ENCODE measurements at places on chromosomes 3 and 15.

DNA sequence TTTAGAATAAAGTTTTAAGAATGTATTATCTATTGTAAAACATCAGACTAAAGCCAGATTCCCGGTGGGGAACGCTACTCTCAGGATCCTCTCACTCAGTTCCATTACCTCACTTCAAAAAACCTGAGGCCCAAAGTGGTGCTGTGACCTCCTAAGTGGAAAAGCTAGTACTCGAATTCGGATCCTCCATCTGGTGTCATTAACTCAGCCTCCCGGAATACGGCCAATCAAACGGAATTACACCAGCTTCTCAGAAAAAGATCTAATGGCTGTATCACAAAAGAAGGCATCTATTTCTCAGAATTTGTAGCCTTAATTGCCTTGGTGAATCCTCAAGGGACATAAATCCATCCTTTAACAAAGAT, 627 bp downstream of the ACAD11 start:
- no peak for DNase-seq

GRCh38 chr15:93028632-93029213, 60.3 kb downstream of the RGMA start:
- no peak for DNase-seq

- DNase-seq, result no peak
Observed at GRCh38 chr3:83224101-83224868, 1462.8 kb upstream of the GBE1 start.

DNA sequence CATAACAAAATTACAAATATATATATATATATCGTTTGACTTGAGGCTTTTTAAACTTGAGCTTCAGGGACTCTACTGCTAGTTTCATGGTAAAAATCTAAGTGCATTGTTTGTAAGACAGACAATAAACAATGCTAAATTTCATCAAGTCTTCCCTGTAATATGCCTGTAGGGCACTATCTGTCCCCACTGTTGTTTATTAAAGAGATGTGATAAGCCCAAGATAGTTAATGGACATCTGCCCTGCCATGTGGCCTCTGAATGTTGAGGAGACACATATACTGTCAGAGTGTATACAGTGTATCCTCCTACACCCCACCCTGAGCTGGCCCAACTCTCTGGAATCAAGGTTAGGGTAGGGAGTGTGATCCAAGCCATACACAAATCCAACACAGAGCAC, 15.1 kb upstream of the EIF1B start:
- DNase-seq, result no peak

DNA sequence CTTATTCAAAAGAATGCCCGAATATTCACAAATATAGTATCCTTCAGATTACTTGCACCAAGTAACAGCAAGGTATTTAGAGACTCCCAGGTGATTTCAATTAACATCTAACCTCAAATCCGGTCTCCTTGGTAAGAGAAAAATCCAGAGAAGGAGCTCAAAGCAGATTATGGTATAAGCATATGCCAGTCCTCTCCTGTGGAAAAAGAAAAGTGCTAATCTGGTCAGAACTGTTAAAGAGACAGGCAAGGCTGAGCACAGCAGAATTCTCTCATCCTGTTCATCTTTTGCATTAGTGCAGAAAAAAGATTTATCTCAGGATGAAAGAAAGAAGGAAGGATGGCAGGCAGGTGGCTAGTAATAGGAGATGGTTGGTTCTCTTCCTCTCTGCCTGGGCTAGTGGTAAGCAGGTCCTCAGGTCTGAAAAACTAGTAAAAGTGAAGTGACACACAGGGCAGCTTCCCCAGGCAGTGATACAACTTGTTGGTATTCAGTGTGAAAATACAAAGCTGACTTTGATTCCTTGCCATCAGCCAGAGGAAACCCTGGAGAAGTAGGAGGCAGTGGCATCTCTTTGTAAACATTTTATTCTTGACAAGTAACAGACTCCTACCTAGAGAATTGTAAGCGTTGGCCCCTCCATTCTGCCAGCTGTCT, 14.2 kb downstream of the ATXN7 start:
- DNase-seq, result no peak

GRCh38 chr3:154662851-154663250, 232.9 kb upstream of the GPR149 start:
- no peak for DNase-seq

- DNase-seq, result no peak
Observed at GRCh38 chr15:64149424-64149823, 2.1 kb upstream of the SNX22 start.

DNA sequence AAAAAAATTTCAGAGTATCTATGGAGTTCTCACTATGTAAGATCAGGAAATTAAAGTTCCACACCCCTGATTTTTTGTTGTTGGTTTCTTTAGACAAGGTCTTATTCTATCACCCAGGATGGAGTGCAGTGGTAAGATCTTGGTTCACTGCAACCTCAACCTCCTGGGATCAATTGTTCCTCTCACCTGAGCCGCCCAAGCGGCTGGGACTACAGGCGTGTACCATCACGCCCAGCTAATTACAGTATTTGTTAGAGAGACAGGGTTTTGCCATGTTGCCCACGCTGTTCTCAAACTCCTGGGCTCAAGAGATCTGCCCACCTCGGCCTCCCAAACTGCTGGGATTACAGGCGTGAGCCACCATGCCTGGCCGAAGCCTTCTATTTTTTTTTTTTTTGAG, 12.4 kb downstream of the QRICH1 start:
- no peak for DNase-seq

GRCh38 chr3:142652826-142653292, 56.7 kb downstream of the PLS1 start:
- DNase-seq, result no peak

DNA sequence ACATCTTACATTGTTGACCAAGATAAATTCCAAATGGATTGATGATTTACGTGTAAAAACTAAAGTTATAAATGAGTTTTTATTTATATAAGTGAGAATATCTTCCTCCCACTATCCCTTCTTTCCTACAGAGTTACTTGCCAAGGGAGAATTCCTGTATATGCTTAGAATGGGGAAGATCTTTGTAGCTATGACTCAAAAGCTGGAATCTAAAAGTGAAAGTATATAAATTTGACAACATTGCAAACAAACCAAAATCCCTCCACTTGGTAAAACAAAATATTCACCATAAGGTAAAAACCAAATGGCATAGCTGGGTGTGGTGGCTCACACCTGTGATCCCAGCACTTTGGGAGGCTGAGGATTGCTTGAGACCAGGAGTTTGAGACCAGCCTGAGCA, 52.7 kb upstream of the GCNT3 start:
- no peak for DNase-seq

GRCh38 chr3:190616637-190617036, 102.8 kb downstream of the IL1RAP start:
- DNase-seq, result no peak

DNA sequence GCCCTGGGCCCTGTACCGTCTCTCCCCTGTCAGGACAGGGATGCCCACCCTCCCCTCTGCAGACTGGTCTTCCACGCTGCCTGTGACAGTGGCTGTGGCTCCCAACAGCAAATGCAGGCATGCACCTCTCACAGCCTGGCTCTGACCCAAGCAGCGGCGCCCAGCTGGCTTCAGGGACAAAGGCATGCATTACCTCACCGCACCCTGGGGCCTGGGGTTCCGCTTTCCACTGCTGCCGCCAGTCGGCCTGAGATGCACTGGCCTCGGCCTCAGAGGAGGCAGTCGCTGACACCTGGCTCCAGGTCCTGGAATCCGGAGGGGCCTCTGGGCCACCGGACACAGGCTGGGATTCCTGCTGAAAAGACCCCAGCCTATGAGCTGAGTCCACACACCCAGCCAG, 70.3 kb downstream of the SCN5A start:
- DNase-seq, result no peak

GRCh38 chr3:135869439-135870105, 96.0 kb upstream of the PPP2R3A start:
- DNase-seq, result no peak

DNA sequence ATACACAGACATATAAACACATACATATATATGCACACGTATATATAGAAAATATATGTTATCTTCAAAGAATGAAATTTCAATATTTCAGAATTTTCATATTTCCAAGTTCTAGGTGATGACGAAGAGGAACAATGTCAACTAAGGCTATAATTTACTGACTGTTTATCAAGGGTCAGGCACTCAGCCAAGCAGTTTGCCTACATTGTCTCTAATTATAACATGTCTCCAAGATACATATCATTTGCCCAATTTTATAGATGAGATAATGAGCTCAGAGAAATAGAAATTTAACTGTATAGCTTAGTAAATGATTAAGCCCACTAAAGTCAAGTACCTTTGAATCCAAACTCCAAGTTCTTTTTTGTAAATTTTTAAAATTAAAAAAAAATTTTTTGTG, 99.9 kb upstream of the PLSCR4 start:
- DNase-seq, result no peak

GRCh38 chr15:70103880-70104626, 6.3 kb upstream of the TLE3 start:
- no peak for DNase-seq

- DNase-seq, result no peak
Observed at GRCh38 chr3:183106635-183107034, 7.3 kb upstream of the MCCC1 start.

GRCh38 chr3:188001926-188002325, 152.0 kb upstream of the LPP start:
- no peak for DNase-seq

DNA sequence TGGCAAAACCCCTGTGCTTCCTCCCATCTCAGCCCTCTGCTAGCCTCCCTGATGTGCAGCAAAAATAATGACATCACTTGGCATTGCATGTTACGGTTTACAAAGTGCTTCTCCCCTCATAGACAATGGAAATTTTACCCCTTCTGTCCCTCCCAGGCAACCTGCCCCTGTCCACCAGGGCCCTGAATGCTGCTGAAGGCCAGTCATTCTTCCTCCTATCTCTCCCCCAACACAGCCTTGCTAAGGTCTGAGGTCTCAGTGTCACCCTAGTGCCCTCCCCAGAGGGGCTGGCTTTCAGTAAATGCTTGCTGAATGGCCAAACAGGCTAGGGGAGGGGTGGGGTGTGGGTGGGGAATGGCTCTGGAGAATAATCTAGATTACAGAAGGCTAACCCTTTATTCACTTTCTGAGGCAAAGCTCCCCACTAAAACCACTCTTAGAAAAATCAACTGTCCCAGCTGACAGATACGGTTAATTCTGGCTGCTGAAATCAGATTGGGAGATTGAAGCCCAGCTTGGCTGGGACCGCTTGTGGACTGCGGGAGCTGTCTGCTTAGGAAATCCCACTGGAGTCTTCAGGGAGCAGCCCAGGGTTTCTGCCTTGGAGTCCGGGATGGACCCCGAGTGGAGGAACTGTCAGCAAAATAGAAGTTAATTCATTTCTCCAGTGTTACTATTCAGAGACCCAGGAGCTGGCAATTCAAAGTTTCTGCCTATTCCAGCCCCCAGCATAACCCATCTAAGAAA, 22.9 kb downstream of the ANP32A start:
- DNase-seq, result no peak

- no peak for DNase-seq
Observed at GRCh38 chr3:122169911-122170310, 13.6 kb upstream of the CASR start.

- no peak for DNase-seq
Observed at GRCh38 chr3:82293867-82294266, 532.4 kb upstream of the GBE1 start.

DNA sequence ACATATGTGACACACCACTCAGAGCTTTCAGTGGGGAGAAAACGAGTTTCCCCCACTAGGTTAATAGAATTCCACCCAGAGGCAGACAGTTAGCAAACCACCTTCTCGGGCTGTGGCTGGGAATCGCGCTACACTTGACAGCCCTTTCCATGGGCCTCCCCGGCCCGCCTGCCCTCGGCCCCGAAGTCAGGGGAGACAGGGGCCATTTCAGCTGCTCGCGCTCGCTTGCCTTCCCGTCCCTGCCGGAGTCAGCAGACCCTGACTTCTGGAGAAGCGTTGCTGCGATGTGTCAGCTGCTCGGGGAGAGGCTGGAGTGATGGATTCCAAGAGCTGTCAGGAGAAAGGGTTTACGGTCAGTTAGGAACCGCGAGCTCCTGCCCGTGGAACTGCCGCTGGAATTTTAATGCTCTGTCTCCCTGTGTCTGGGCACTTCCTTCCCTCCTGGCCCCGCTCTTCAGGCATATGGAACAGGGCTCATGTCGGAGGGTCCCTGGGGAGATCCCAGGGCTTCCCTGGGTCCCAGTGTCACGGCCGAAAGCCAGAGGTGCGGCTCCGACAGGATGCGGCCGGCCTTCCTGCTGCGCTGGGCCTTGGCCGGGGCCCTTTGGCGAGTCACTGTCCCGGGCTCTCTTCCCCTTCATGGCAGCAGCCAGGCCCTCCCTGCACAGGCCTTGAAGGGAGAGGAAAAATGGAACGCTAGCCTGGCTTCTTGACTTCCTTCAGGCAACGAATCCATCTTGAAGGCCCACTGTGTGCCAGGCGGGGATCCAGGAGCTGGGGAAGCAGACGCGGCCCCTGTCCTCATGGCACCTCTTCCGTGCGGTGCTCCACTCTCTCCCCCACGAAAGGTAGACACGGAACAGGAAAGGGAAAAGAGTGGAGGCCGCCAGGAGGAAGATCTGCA, 38.4 kb upstream of the VPS8 start:
- DNase-seq, result no peak

DNA sequence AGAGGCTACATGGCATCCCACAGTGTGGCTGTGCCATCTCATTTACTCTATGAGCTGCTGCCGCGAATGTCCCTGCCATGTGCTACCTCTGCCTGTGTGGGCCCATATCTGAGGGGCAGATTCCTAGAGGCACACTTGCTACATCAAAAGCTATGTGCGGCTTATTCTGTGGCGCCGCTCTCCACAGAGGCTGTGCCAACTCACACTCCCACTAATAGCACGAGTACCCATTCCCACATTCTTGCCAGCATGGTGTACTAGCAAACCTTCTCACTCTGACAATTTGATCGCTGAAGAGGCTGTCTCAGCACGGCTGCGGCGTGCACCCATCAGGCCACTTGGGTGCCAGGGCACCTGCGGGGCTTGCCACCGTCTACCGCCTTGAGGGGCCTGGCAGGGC, 31.2 kb upstream of the MUSTN1 start:
- no peak for DNase-seq

DNA sequence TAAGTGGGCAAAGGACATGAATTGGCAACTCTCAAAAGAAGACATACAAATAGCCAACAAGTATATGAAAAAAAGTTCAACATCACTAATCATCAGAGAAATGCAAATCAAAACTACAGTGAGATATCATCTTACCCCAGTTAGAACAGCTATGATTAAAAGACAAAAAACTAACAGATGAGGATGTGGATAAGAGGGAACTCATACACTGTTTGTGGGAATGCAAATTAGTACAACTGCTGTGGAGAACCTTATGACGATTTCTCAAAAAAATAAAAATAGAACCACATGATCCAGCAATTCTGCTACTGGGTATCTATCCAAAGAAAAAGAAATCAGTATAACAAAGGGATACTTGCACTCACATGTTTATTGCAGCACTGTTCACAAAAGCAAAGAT, 28.6 kb downstream of the NEK10 start:
- DNase-seq, result no peak

DNA sequence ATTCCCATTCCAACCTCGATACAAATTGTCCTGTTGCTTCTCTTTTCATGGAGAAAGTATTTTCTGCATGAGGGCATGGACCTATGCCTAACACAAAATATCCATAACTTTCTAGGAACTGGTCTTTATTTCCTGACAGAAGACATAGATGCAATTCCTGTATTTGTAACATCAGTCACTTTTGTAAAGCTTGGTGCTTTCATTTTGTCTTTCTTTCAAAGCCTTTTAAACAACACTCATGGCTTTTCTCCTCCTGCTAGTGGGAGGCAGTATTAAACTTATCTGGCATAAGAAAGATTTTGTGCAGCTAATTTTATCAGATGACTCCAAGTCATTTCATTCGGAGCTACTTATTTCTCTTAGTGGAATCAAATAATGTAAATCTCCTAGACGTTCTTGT, 616.0 kb downstream of the RBMS3 start:
- no peak for DNase-seq

- no peak for DNase-seq
Observed at GRCh38 chr3:166435469-166436057, 598.3 kb upstream of the BCHE start.
